ENCODE measurements at places on chromosomes 6 and 20.

- DNase-seq, result no peak
Measured at GRCh38 chr6:108002365-108003221, 44.6 kb upstream of the SEC63 start.

DNA sequence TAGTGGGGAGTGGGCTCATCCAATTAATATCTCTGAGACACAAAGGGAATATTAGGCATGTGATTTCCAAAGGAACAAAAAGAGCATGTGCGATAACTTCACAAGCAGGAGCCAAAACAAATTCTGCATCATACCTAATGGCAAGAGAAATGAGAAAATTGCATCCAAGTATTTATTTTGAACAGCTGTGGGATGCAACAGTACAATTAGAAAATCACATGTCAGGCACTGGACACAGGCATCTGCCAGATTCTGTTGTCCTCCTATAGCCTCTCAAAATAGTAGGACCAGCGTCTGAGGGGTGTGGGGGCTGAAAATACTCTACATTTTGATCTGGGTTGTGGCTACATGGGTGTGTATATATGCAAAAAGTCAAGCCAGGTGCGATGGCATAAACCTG, 66.3 kb downstream of the EDN1 start:
- DNase-seq, result no peak

DNA sequence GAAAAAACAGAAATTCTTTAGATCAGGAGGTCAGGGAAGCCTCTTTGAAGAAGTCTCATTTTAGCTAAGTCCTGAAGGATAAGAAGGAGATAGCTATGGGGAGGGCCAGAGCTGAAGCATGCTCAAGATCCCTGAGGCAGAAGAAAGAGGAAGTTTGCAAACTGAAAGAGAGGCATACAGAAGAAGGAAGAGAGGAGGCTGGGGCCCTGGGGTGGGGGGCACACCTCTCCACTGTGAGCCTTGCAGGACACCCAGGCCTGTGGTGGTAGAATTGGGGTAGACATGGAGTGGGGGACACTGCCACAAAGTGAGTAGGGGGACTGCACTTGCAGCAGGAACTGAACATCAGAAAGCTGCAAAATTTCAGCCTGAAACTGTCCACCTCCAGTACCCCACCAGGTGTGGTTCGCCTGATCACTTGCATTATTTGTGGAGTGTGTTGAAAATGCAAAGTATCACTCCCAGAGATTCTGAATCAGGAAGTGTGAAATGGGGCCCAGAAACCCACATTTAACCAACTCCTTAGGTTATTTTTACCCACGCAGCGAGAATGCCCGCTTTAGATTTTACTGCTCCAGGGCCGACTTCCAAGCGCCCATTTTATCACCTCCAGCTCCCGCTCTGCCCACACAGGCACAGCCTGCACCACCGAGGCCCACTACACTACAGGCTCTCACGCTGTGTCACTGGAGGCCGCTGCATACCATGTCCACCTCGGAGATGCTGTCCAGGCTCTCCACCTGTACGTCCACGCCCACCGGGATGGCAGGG, 44.0 kb downstream of the GABRR2 start:
- DNase-seq, result no peak

DNA sequence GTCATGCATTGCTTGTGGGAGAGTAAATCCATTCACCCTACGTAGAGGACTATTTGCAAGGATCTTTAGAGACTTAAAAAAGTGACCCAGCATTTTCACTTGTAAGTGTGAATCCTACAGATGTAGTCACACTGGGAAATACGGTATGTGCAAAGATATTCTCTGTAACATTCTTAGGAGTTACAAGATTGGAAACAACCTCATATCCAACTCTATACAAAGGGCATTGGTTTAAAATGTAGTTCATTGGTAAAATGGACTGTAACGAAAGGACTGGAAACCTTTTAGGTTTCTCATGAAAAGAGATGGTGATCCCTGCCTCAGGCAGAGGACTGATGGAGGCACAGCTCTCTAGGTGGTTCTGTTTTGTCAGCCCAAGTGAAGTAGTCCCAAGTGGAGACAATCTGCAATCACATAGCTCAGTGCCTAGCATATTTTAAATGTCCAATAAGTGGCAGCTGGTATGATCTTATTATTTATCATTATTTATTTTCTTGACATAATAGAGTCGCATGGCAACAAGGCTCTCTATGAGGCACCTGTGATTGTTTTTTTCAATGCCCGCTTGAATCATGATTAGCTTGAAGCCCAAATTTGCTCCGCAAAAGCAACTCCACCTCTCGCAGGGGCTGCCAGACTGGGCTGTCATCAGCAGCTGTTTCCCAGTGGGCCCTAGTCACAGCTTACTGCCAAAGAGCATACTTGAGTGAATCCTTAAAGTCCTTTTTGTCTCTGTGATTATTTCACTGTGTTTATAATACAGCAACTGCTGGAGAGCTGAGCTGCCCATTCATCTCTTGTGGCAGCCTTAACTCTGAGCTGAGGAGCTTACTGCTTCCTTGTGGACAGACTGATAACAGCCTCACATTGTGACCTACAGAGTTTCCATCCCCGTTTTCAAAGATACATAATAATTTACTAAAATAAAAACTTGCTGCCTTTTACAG, 19.8 kb upstream of the ENPP1 start:
- DNase-seq, result no peak

- peak; percentile 91 for DNase-seq
Measured at GRCh38 chr6:35318196-35319171, 20.9 kb downstream of the DEF6 start.

DNA sequence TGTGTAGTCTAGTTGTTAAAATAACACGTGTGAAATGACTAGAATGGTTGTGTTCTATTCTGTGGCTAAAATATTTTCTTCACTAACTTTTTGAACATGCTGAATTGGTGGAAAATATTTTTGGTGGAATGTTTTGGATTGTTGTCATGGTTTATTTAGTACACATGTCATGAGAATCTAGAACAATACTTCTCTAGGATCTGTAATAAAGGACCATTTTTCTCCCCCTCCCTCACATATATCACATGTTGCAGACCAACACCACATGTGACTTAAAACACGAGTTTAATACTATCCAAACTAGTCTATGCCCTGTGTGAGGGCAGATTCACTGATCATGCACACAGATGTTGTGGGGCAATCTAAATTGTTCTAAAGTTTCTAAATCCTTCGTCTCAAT, 29.2 kb downstream of the FIG4 start:
- DNase-seq, result no peak

GRCh38 chr6:13847326-13848050, 33.1 kb upstream of the MCUR1 start:
- no peak for DNase-seq

DNA sequence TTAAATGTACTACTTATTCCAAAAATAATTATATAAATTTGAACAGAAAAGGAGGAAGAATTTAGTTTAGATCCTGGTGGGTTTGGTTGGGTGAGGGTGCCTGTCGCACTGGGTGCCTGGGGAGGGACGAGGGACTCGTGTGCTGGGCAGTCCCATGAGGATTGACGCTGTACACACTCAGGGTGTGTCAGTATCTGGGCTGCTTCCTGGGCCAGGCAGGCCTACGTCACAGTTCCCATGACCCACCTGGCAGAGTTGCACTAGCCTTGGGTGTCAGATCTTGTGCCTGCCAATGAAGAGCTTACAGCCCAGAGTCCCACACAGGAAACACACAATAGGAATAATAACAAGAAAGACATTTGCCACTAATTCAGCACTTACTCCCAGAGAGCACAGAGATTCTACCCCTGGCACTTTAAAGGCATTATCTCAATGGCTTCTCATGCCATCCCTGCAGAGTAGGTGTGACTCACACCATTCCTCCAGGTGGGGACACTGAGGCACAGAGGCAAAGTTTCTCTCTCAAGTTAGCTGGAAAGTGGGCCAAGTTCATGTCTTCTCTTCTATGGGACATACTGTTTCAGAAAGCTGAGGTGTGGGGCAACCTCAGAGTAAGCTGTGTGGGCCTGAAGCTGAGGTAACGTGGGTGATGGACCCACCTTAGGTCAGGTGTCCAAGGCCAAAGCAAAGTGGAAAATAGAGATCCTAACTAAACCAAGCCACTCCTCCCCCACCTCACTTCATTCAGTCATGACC, 1.3 kb upstream of the SDCBP2 start:
- DNase-seq, result no peak

DNA sequence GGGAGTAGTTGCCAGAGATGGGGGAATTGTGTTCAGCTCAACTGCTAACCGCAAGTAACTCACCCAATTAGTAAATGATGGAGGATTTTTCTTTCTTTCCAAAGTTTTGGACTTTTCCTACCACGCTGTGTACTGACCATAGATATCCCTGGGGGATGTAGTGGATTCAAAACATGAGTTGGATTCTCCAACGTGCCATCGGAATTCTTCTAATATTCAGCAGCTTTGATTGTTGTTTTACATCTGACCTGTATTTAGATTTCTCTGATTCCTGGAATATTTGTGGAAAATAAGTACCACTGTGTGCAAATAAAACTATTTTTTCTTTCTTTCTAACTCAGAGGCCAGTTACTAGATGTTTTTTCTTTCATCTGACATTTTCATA, 1.1 kb downstream of the CCDC170 start:
- DNase-seq, result no peak

GRCh38 chr6:5540370-5540769, 279.1 kb downstream of the FARS2 start:
- DNase-seq, result no peak

GRCh38 chr20:51418137-51418529, 124.4 kb downstream of the NFATC2 start:
- DNase-seq, result no peak

GRCh38 chr6:7673063-7673536, 52.8 kb upstream of the BMP6 start:
- DNase-seq, result no peak

DNA sequence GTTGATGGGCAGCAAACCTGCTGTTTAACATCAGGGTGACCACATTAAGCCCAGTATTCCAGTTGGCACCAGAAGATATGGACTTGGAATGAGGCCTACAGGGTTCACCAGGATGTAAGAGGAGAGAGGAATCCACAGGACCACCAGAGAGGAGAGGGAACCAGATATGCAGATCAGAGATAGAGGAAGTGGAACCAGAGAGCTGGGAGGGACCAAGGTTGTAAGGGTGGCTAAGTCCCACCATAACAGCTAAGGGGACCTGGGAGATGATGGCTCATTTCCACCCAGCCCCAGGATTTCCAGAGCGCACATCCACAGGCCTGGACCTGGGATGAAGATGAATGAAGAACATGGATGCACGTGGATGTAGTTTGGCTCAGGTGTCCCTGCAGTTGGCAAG, 11.1 kb downstream of the BTN2A1 start:
- DNase-seq, result no peak

GRCh38 chr6:72316675-72317380, 305.0 kb upstream of the KCNQ5 start:
- DNase-seq, result no peak

- no peak for DNase-seq
Measured at GRCh38 chr6:119390247-119390793, 40.8 kb upstream of the MAN1A1 start.

DNA sequence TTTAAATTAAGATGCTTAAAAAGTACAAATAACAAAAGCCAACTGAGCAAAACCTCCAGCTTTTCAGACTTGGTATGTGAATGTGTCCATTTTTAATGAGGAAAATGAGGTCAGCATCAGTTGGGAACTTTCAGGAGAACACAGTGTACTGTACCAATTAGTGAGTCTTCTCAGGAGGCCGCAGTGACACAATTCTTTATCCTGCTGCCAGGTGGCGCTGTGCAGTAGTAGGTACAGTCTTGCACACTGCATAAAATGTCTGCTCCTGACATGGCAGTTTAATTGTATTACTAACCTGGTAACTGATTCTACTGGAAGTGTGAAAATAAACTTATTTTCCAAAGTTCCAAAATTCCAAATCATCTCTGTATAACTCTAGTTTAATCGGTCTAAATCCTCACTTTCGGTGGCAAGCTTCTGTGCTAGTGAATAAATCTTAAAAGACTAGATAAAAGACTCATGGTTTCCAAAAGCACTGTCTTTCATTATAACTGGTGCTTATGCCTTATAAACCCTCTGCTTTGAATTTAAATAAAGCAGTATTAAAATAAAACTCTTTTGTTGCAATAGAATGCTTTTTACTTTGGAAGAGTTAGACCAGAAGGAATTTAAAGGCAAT, 214.8 kb upstream of the MMS22L start:
- peak; percentile 17 for DNase-seq

- no peak for DNase-seq
Measured at GRCh38 chr6:134764741-134765140, 185.2 kb downstream of the ALDH8A1 start.

DNA sequence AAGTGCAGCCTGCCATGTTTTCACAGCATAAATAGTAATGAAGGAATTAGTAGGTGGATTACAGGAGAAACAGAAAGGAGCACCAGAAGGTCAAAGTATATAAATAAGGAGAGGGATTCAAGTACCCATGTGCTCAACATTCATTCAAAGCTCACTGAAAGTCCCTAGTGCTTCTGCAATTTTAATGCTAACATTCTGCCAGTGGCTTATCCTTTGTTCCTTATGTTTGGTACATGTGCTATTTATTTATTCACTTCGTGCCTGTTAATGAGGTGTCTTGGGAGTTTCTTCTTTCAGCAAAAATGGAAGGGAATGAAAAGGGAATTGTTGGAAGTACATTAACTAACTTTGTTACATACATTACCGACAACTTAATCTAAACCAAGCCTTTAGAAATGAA, 105.7 kb downstream of the CRYBG1 start:
- DNase-seq, result no peak
